NCI-H146 (cell line): ENCODE measurements at places on chromosomes 16 and 17.

GRCh38 chr17:51813140-51813783 is 345.3 kb downstream of the CA10 start:
- no peak for DNase-seq

GRCh38 chr16:68246666-68247065 is 1.5 kb downstream of the PLA2G15 start:
- DNase-seq, result no peak

DNA sequence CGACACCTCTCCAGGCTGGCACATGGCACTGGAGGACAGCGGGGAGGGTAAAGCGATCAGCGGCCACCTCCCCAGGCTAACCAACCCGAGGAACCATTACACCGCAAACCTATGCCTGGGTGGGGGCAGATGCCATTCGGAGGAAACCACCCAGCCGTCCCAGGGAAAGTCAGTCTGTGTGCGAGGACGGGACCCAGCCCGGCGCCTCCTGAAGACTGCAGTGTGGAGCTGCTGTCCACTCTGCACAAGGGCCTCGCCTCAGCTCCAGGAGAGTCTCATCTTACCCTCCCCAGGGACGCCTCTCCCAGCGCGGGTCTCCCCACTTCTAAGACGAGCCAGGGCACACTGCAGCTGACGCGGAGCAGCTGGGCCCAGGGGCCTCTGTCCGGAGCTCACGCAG is 8.0 kb downstream of the SLC38A10 start:
- no peak for DNase-seq

DNA sequence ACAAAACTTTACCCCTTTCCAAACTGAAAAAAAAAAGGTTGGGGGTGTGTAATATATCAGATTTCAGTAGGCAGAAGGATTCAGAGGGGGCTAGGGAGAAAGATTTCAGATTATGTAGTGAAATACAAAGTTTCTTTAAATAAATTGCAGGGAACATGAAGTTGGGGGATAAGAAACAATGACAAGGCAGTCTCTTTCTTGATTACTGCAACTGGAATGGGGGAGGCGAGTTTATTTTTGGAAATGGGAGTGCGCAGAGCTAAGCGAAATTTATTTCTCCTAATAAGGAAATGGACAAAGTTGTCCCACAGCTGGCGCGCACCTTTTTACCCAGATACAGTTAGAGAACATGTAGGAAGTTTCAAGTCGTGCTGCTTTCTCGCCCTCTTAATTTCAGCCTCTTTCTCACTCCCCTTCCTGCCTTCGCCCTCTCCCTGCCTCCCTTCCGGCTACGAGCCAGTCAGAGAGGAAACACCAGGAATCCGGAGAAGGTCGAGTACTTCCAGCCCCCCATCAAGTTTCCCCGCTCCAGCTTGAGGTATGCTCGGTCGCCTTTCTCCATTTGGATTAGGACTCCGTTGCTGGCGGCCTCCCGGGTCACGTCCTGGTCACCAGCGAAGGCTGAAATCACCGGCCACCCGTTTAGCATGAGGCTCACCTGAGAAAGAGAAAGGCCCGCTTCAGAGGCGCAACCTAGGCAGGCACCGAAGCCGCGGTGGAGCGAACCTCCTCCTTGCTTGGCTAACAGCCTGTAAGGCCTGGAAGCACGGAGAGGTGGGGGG is 2.5 kb downstream of the CBLN1 start:
- no peak for DNase-seq

DNA sequence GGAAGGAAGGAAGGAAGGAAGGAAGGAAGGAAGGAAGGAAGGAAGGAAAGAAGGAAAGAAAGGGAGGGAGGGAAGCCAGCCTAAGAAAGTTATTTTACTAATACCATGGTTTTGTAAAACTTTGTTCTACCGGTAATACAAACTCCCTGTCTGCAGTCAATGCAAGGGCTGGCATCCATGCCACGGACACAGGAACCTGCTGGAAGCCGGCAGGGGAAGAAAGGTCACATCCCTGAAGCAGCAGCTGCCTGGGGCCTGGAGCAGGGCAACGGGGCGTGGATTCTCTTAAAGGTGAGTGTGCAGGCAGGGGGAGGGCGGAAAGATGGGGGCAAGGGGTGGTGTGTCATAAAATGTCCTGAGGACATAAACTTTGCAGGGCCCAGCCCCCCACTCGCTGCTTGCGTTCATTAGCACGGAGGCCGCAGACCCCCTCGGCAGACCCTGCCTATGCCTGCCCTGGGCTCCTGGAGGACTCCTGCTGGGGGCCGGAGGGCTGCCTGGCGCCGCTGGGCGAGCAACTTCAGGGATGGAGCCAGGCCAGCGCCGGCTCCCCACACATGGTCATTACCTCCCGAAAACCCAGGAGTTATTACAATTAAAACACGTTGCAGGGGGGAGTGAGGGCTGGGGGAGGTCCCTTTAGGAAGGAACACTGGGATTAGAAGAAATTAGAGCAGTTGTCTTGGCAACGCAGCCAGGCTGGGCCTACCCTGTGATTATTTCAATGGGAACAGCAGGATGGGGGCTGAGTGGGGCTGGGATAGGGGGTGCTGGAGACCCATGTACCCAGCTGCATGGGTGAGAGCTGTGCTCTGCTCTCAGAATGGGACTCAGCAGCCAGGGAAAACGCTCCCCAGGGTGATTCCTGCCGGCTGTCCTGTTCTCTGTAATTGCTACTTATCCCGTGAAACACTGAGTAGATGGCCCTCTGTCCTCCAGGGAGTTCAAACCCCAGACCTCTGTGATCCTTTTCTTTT is 257.9 kb downstream of the SOX9 start:
- DNase-seq, result peak; percentile 12

DNA sequence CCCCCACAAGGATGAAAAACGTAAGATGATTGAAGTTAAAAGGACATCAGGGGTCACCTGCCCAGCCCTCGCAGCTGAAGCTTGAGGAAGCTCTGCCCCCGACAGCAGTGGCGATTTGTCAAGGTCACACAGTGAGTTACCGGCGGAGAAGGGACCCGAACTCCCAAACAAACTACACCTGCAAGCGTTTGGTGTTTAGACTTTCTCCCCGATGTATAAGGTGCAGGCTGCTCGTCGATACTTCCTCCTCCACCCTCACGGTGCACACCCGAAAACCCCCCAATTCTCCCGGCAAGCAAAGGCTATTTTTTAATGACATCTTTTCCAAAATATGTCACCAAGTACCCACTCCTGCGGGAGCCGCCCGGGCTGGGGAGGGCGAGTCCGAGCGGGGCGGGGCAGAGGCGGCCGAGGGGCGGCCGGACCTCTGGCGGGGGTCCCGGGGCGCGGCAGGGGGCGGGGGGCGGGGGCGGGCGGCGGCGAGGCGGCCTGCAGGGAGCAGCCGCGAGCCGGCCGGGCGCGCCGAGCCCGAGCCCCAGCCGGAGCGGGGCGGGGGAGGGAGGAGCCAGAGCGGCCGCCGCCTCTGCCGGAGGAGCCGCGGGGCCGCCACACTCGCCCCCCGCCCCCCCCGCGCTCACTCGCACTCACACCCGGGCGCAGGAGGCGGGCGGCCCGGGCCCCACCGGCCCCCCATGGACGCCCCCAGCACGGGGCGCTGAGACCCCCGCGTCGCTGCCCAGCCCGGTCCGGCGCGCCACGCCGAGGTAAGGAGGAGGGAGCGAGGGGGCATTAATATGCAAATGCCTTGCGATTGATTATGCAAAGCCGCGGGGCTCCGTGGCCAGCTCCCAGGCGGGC is at the start of gene THRA:
Gene THRA (plus strand): TSS at position 637 of the 858 bp plus-strand sequence. CDS start 11,524 bp downstream, outside the sequence.
- DNase-seq, result peak; percentile 63

DNA sequence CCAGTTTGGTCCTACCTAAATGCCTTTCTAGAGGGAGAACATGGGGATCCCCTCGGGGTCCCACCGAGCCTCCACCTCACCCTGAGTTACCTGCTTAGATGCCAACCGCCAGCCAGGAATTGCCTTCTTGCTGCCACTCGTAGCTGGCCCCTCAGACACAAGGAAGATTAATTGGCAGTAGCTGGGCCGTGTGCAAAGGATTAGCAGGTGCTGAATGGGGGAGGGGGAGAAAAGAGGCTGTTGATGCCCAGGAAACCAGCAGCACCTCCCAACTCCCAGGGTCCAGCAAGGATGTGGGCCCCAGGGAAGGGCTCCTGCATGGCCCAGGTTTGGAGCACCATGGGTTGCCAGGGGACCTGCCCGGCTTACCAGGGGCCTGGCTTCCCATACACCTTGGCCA is at the start of gene CNGB1:
Gene CNGB1 (minus strand): TSS at position 159 of the 400 bp plus-strand sequence. CDS start 3,842 bp downstream, outside the sequence.
- no peak for DNase-seq

DNA sequence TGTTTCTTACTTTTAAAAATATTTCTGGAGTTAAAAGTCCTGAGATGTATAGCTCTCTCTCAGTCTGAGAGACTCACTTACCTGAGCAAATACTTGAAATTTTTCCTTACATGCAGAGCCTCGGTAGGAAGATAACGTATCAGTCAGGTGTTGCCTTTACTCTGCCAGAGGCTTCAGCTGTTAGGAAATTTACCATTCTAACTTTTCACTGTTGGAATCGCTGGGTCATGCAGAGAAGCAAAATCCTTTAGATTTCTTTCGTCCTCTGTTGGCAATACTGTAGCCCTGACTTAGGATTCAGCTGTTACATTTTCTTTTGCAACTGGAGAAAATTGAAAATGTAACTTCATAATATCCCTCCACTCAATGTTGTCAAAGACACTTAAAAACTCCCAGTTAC is 20.0 kb upstream of the KCNJ16 start:
- DNase-seq, result no peak

- DNase-seq, result no peak
These were observed 526 bp upstream of the RNASEK start for GRCh38 chr17:7011942-7012254.

DNA sequence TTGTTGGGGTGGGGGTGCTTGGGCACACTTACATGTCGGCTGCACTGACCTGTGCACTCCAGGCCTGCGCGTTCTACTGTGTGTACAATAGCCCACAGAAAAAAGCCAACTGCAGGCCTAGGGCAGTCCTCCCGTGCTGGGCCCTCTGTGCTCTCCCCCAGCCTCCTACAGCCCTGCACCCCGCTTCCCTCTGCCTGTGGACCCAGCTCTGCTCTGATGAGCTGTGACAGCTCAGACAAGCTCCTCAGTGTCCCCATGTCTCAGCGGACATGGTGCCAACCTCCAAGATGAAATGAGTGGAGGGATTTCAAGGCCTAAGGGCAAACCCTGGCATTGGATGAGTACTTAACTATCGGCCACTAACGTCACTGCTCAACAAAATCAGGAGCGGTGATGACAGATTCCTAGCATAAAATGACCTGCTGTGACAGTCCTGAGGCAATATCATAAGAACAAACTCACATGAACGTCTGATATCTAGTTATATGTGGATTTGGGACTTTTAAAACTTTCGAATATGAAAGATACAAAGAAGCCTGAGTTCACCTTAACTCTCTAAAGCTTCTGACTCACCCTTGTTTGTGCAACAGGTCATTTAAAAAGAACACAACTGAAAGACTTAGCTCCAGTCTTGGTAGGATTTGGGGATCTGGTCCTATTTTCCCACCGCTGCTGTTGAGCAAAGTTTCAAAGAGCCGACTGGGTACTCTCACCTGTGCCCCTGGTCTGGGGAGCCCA is 34.7 kb downstream of the CCDC57 start:
- no peak for DNase-seq

DNA sequence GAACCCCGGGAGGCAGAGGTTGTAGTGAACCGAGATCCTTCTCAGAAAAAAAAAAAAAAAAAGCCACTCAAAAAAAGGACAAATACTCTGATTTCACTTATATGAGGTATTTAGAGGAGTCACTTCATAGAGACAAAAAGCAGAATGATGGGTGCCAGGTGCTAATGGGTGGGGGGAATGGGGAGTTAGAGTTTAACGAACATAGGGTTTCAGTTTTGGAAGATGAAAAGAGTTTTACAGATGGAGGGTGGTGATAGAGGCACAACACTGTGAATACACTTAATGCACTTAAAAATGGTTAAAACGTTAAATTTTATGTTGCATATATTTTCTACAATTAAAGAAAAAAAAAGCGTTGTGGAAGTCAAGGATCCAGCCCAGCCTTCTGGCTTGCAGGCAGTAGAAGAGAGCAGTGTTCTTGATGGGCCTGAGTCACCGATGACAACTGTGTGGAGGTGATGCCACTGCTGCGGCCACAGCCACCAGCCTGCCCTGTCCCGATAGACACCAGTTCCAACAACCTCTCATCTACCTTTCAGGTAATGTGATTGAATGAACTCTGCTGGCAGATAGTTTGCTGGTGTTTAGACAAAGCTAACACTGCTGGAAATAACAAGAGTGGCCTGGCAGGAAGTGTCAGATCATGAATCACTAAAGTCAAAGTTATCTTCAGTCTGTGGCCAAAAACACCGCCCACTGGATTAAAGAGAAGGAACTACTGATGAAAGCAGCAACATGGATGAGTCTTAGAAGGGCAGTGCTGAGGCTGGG is 49.9 kb upstream of the COX10 start:
- no peak for DNase-seq

DNA sequence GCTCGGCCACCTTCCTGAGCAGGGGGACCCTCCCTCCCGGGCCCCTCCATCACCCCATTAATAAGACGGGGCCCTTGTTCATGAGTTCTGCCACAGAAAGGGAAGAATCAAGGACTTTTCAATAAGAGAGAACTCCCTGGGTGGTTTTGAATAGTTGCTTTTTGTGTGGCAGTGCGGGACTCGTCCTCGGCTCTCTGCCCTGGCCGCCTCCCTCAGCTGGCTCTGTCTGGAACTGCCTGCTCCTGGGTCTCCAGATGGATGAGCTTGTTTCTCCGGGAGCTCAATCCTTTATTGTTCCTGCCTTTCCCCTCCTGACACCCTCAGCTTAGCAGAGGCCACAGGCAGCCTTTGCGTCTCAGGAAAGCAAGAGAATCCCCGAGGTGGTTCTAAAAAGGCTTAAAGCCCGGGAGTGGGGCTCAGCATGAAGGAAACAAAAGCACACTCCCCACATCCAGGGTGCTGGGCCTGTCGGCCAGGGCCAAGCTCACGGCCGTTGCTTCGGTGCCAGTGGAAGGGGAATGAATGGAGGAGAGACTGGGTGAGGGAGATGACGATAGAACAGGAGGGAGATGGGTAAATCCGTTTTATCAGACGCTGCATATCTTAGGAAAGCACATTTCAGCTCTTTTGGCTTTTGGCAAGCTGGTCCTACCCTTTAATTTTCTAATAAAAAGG is 60.2 kb downstream of the RAI1 start:
- DNase-seq, result no peak

- DNase-seq, result no peak
These were observed 30.3 kb downstream of the LYRM9 start for GRCh38 chr17:27862840-27863239.

DNA sequence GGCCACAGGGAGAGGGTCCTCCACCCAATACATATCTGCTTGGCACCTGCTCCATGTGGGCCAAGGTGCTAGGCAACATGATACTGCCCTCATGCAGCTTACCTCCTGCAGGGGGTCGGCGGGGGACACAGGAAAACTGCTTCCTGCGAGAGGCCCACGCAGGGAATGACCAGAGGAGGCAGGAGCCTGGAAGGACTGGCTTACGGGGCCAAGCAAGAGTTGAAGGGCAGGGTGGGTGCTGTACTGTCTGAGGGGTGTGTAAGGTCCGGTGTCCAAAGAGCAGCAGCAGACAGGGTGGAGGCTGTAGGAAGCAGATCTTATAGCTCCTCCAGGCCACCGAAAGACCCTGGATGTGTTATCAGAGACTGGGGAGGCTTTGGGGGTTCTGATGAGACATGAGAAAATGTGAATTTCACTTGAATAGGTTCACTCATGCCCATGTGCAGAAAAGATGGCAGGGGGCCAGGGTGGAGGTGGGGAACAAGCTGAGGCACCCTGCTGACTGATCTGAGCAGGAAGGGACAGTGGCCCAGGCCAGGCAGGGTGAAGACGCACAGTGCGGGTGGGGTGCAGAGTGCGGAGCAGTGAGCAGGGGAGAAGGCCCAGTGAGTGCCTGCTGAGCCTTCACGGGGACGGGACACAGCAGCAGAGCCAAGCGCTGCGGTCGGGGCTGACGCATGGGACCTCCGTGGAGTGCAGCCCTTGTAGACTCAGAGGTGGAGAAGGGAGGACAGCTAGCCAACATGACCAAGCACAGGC is 8.3 kb downstream of the FLCN start:
- DNase-seq, result no peak
